ENCODE measurements at places on chromosomes 3 and 15.

DNA sequence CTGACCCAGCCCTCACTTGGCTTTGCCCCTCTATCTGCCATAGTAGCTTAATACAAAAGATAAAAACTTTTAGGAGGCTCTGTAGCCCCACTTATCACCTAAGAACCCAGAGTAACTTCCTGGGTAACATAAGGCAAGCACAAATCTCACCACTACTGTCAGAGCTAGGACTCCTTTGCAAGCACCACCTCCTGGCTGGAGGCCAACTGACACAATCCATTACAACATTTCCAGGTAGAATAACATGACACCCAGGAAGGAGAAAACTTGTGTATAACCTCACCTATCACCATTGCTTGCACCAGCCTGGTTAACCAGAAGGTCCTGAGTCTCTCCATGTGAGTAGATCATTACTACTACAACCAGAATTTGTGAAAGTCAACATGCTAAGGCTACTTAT lies 230.0 kb downstream of the TUSC7 start:
- DNase-seq, result no peak

DNA sequence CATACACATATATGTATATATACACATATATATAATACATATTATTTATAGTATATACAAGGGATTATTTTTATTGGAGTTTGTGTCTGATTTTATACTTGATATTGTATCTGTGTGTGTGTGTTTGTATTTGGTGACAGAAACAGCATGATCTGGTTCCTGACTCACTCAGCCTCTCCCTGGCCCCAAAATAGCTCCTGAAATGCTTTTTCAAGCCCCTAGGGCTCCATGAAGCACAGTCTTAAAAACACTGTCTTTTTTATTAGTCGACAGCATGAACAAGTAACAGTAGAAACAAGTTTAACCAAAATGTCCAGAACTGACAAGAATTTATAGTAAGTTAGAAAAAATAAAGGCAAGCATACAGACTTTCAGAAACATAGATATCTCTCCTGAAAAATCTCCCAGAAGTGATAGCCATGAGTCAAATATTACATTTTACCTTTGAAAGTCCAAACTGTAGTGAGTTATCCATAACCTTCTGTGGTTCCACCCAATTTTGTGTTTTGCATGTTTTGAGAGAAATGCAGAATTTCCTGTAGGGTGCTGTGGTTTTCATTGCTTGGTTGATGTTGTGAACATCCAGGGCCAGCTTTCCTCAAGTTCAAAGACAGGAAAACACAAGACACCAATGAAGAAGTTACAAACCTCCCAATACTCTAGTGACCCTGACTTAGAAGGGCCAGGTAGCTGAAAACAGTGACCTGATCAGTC lies 98.5 kb upstream of the CCDC80 start:
- DNase-seq, result no peak

- DNase-seq, result no peak
Observed at GRCh38 chr15:43251871-43252250, 14.9 kb downstream of the TGM5 start.

DNA sequence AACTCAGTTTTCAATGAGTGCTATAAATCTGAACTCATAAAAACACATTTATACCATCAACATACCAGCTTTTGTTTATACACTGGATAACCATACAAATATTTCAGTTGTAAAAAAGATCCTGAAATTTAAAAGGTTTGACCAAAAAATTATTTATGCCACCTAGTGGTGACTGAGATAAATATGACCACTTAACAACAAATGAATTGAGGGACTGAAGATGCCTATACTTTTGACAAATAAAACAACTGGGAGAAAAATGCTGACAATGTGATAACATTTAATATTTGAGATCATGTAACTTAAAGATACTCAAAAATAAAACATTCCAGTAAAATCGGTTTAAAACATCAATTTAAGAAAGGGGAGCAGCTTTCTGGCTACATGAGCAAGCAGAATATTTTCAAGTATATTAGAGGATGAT lies 30.4 kb downstream of the ATG3 start:
- DNase-seq, result peak; percentile 1

DNA sequence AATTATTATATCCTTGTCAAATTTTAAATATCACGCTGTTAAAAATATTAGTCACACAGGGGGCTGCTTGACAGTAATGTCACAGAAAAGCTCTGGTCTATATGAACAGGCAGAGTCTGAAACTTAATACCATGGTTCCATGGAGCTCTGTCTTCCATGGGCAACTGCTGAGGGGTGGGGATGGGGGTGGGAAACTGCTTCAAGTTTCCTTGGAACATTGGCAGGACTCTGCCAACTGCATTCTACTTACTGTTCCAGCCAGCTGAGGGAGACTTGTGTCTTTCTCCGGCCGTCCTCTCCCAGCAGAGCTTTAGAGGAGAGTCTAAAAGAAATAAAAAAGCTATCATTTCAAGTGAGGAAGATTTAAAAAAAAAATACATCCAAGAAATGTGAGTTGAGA lies 348.7 kb downstream of the ZIC1 start:
- no peak for DNase-seq

DNA sequence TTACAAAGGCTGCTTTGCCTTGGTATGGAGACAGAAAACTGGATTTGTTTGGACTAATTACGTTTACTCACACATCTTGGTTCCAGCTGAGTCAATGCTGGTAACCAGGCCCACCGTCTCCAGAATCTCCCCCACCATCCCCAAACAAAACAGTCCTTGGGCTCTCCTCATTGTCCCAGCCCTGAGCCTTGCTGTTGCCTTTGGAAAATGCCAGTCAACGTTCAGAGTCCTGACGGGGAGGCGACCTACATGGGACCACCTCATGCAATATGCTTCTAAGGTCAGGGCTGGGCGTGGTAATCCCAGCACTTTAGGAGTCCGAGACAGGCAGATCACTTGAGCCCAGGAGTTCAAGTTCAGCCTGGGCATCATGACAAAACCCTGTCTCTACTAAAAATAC lies 85.2 kb upstream of the IQSEC1 start:
- DNase-seq, result no peak

DNA sequence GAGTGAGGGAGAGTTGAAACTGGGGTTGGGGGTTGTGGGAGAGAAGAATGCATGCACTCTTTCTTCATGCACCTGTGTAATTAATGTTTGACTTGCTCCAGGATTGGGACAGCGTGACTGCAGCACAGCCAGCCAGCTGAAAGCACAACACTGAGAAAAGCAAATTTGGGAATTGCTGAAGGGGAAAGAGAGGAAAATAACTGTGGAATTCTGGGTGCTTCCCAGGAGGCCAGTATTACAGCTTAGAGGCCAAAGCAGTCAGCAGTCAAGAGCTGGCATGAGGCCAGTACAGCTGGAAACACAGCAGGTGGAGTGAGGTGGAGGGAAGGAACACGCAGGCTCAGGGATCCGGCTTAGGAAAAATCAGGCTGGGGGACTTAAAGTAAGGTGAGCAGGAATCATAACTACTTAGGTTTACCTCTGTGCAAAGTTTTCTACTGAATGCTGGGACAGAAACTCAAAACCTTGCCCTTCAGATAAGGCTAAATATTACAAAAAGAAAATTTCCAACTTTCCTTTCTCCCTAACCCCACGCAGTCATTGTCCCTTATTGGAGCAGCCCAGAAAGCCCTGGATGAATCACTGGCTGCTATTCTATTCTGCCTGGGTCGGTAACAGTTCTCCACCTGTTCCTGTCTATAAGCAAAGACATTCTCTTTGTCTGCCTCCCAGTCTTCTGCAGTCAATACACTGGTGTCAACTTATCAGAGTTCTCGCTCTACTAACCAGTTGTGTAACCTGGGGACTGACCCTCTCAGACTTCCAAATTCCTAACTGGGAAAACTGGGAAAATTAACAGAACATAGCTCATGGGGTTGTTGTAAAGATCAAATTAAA lies 167.2 kb downstream of the MAGI1 start:
- peak; percentile 43 for DNase-seq

- DNase-seq, result no peak
Observed at GRCh38 chr3:139309880-139310279, 33.9 kb upstream of the MRPS22 start.

- DNase-seq, result peak; percentile 76
Observed at GRCh38 chr3:179181021-179181472, 32.9 kb downstream of the PIK3CA start.

- DNase-seq, result no peak
Observed at GRCh38 chr3:70264122-70264780, 48.2 kb downstream of the MDFIC2 start.

DNA sequence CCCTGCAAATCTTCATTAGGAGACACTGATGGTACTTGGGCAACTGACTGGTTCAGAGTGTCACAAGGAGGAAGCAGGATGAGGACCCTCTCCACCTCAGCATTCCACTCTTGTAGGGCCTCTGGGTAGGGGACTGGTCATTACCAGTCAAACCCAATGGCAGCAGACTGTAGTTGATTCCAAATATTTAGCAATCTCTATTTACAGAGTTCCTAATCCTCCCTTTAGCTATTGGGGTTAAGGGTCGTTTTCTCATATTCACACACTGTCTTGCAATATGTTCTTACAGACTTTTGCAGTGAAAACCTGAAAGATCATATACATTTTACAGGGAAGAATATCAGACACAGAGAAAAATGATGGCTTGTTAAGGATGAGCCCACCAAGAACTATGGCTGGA lies 397.7 kb downstream of the GAP43 start:
- no peak for DNase-seq

DNA sequence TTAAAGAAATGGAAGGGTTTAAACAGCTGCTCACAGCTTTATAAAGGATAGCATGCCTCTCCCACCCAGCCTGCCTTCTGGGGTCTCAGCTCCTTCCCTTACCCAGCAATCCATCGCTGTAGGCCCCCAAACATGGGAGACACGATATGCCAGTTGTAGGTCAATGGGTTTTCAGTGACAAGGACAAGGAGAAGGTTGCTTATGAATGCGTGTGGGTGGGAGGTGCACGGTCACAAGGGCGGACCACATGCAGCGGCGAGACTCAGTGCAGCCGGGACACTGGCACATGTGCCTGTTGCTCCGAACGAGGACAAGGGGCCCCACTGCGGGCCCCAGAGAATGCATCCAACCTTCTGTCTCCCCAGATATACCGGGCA lies 67.0 kb downstream of the MGLL start:
- DNase-seq, result no peak

- no peak for DNase-seq
Observed at GRCh38 chr15:70797464-70797863, 34.1 kb upstream of the UACA start.

DNA sequence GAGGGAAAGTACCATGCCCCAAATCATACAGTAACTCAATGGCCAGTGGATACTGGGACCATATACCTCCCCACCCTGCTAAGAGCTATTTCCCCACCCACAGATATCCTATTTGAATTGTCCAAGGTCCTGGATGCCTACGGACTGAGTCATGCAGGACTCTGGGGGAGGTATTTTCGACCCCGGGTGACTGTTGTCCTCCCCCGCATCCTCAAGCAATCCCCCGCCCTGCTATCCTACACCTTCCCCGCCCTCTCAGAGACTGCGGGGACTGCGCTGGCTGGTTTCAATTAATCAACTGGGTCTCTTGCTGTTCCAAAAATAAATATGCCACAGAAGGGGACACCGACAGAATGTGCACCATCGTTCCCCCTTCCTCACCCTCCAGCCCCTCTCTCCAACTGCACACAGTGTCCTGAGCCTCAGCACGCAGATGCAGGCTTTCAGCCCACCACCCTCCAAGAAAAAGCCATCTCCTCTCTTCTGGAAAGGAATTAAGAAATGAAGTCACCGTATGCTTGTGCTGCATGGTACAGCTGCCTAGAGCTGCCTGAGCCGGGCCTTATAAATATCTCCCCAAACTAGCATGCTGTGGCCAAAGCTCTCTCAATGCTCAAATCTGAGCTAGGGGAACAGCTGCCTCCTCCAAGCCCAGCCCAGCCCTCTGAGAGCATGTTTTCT lies 8.1 kb downstream of the CAV3 start:
- peak; percentile 70 for DNase-seq

DNA sequence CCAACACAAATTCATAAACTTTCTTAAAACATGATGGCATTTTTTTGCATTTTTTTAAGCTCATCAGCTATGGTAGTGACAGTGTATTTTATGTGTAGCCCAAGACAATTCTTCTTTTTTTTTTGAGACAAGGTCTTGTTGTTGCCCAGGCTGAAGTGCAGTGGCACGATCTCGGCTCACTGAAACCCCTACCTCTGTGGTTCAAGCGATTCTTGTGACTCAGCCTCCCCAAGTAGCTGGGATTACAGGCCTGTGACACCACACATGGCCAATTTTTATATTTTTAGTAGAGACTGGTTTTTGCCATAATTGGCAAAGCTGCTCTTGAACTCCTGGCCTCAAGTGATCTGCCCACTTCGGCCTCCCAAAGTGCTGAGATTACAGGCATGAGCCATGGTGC lies 17.3 kb upstream of the USP50 start:
- no peak for DNase-seq

- no peak for DNase-seq
Observed at GRCh38 chr3:42704136-42704841, 1.7 kb upstream of the HHATL start.

GRCh38 chr3:140180603-140181002 lies 245.6 kb downstream of the CLSTN2 start:
- no peak for DNase-seq

DNA sequence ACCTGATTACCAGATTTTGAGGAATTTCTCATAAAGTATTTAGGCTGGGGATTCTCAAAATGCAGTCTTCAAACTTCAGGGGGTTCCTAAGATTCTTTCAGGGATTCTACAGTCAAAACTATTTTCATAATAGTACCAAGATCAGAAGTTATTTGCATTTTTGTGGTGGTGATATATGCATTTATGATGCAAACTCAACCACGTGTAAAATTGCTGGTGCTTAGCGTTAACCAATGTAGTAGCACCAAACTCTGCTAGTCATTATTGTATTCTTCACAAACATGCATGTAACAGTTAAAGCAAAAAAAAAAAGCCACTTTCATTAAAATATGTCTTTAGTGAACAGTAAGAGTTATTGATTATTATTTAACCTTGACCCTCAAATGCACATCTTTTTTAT lies 274.9 kb upstream of the DNAJC19 start:
- no peak for DNase-seq

GRCh38 chr3:12758025-12758781 lies 856 bp downstream of the TMEM40 start:
- no peak for DNase-seq

- no peak for DNase-seq
Observed at GRCh38 chr15:63911160-63911559, 77.4 kb upstream of the HERC1 start.

GRCh38 chr3:149767720-149768119 lies 15.4 kb upstream of the COMMD2 start:
- DNase-seq, result no peak

- DNase-seq, result no peak
Observed at GRCh38 chr3:116186049-116186448, 259.2 kb downstream of the LSAMP start.

DNA sequence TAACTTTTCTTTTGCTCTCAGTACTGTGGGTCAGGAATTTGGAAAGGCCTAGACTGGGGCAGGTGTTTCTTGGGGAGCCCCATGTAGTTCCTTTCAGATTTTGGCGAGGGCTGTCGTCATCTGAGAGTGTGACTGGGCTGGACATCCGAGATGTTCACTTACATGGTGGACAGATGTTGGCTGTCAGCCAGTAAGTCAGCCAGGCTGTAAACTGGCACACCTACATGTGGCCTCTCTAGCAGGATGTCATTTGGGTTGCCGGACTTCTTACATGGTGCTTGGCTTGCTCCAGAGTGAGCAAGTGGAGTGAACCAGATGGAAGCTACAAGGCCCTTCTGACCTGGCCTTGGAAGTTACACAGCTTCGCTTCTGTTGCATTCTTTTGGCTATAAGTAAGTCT lies 20.7 kb downstream of the TATDN2 start:
- DNase-seq, result no peak

Measured in skeletal muscle cell (primary cell).